Stimulated activated naive CD4-positive, alpha-beta T cell treated with Interleukin-2 at 50 U/mL for 16 hours (primary cell): ENCODE measurements at places on chromosomes 3 and 15.

DNA sequence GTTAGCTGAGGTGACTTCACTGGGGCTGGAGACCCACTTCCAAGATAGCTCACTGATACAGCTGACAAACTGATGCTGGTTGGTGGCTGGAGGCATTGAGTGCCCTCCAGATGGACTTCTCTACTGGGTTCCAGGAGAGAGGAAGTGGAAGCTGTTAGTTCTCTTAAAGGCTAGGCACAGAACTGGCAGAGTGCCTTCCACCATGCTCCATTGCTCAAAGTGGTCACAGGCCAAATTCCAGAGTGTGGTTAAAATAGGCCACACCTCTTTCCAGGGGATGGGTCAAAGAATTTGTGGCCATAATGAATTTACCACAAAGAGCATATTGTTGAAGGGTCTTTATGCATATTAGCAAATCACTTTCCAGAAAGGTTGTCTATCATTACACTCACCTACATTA lies 74.2 kb downstream of the NMD3 start:
- no peak for DNase-seq

- no peak for DNase-seq
Observed at GRCh38 chr3:162492446-162493081, 996.0 kb downstream of the OTOL1 start.

- DNase-seq = no peak
Observed at GRCh38 chr3:197598404-197598980, 42.7 kb upstream of the BDH1 start.

- no peak for DNase-seq
Observed at GRCh38 chr15:42808913-42809312, 72.0 kb upstream of the CDAN1 start.

DNA sequence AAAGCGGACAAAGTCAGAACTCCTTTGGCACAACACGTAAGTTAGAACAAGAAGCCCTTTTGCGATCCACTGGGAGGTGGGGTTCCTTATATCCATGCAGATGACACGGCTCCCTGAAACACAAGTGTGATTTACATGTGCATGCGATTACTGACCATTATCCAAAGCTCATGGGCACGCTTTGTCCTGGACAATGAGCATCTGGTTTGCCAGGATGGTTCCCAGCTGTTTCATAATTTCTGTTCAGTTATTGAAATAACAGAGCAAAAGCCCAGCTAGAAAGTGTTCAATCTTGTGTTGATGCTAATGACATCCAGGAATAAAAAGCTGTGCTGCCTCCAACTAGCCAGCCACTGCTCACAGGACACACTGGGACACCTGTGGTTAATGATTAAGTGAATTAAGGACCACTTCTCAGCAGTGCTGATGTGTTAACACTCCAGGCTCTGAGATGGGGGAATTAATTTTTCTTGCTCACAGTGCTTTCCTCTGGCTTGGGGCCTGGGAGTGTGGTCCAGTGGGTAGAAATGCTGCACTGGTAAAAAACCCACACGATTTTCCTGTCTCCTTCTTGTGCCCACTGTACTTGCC lies 123.1 kb upstream of the SLC2A2 start:
- DNase-seq = no peak

DNA sequence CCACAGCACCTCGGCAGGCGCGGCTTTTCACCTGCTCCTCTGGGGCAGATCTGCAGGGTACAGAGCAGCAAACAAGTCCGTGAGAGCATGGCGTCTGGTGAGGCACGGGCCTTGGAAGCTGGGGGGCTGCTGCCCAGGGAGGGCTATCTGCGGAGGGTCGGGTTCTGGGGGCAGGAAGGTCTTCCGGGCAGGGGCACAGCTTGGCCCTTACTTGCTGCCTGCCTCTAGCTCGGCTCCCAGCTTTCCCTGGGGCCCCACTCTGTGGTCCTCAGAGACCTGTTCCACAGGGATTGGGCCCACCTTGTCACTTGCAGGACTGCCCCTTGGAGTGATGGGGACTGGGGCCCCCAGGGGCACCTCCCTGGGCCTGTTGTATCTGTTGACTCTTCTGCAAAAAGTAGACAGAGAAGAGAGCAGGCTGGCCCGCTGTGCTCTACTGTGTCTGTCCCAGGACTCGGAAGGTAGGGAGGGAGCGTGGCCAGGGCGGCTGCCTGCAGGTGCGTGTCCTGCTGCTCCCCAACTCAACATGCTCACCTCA lies 84.1 kb downstream of the TBC1D2B start:
- no peak for DNase-seq

DNA sequence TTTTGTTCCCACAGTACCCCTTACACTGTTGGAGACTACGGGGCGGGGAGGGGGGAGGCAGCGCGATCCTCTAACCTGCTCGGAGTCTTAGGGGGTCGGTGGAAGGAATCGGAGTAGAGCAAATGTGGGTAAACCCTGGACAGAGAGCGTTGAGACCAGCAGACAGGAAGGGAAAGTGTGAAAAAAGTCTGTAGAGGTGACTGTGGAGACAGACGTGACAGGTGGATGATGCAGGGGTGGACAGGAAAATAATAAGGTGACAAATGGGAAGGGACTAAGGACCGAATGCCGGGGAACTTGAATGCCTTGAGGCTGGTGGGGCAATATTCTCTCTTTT lies 424 bp downstream of the EAF2 start:
- DNase-seq = no peak

DNA sequence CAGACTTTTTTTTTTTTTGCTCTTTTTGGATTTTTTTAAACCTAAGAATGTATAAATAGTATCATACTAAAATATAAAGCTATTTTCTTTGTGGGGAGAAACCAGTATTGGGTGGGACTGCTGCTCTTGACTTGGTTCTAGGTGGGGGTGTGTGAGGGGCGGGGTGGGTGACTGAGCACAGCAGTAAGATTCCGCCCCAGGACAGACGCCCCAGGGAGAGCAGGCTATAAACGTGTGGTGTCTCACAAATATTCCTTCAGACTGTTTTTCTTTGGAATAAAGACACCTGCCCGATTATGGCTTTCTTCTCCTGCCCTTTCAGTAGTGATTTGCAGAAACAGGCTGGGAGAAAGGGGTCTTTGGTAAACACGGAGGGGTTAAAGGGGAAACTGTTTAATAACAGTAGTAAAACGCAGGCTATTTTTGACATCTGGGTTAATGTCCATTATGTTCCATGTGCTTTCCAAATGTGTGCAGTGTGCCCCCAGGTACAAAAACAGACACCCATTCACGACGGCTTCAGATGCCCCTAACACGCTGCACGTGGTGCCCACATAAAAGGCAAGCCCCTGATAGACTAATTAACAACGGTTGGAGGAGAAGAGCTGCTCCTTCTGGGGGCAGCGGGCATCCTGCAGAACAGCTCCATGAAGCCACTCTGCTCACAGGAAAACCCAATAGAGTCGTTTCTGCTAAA lies 28.6 kb upstream of the WNT5A start:
- no peak for DNase-seq

DNA sequence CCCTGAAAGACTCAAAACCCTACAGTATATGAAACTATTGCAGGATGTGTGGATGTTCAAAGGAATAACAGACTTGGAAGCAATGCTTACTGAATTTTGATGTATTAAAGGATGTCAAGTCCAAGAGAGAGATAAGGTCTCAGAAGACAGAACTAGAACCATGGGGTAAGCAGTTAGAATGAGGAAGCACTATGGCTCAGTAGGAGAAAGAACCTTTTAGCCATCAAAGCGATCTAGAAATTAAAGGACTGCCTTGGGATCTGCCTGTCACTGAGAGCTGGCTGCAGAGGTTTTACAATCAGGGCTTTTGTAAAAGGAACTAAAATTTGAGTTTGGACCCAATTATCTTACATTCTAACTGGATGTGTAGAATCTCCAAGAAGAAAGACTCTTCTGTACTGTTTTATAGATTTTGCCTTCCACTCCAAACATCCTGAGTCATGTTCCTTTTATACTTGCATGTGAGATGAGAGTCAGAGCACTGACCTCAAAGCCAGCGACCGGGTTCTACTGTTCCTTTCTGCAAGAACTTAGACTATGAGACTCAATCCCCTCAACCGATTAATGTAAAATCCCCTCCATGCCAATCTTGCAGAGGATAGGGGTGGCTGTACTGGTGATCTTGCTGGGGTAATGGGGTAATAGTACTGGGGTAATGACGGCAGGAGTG lies 412.3 kb upstream of the TPRG1 start:
- no peak for DNase-seq

DNA sequence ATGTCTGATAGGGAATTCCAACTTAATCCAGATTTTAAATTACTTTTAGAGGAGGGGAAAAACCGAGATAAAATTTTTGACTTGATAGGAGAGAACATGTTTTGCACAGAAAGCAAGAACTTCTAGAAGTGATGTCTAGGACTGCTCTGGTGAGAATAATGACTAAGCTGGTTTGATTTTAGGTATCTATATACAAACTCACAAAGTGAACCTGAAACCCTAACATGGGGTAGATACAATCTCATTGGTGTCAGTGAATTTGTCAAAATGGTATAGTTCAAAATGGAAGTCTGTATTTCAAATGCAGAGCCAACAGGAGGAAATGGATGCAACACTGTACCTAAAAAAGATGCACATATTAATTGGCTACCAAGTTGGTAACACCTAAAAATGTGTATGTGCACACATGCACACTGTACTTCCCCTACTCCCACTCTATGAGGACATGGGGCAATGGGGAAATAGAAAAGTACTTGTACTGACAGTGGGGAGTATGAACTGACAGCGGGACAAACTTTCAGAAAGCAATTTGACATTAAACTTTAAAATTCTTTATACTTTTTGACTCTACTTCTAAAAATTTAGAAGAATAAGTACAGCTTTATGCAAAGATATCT lies 53.0 kb downstream of the NR1I2 start:
- DNase-seq = no peak

DNA sequence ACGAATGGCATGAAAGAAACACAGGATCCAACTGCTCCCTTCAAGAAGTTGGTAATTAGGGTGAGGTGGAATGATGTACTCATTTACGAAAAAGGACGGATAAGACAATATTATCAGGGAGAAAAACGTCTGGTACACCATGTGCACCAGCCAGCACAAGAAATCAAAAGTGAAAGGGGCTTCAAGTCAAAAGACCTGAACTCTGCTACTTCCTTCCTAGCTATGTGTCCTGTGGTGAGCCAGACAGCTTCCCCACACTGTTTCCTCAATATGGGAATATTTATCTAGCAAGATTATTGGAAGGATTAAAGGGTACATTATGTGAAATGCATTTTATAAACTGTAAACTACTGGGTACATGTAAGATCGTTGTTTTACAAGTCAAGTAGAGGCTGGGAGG lies 33.9 kb downstream of the RAB27A start:
- no peak for DNase-seq
